Sigmoid colon (tissue), 7 donors: ENCODE measurements at places on chromosomes 1 and 21. TPM values are rescaled to one million over a fixed set of nuclear protein-coding genes. Genes with fewer than 3 reads are reported as not detected.

- DNase-seq = no peak
- H3K4me1 ChIP-seq = peaks cover 30% of the 10 kb centered on the region
- H3K27me3 ChIP-seq = no peaks in the 10 kb centered on the region
- peaks cover 12% of the 10 kb centered on the region for H3K36me3 ChIP-seq
- H3K27ac ChIP-seq = no peak overlapping the region
Measured at GRCh38 chr1:15430787-15431570, 7.3 kb upstream of the CTRC start.

The CHI3L1 gene
- 2.6 TPM for total RNA-seq

DNA sequence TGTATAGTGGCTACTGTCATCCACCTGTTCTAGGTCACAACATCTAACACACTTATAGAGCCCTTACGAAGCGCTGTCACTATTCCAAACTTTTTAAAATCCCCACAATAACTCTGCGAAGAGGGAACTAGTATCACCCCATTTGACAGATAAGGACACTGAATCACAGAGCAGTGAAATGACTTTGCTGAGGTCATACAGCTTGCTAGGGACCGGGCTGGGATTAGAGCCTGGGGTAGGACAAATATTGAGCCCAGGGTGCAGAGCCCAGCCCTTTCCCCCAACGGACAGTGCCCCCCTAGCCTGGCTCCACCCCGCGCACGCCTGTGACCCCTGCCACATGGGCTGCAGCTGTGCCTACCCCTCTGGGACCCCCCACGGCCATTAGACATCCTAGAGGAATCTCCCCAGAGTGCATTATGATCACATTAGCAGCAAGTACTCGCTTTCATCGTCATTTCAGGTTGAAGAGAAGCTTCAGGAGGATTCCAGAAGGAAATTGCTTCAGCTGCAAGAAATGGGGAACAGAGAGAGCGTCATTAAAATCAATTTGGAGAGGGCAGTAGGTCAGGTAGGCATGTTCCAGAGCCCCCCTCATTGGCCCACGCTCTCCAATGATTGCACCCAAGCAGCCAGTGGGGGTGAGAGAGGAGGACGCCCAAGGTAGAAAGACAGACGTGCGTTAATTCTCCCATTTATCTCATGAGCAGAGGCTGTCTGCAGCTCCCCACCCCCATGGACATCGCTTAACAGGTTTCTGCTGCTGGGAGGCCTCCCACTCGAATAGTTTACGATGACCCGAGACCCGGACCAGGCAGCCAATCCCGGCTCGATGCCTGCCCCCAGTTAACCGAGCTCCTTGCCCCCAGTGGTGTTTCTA, 77.2 kb downstream of the FHAD1 start:
- H3K36me3 ChIP-seq = no peaks in the 10 kb centered on the region
- DNase-seq = no peak
- H3K27me3 ChIP-seq = no peaks in the 10 kb centered on the region
- H3K4me1 ChIP-seq = no peaks in the 10 kb centered on the region

DNA sequence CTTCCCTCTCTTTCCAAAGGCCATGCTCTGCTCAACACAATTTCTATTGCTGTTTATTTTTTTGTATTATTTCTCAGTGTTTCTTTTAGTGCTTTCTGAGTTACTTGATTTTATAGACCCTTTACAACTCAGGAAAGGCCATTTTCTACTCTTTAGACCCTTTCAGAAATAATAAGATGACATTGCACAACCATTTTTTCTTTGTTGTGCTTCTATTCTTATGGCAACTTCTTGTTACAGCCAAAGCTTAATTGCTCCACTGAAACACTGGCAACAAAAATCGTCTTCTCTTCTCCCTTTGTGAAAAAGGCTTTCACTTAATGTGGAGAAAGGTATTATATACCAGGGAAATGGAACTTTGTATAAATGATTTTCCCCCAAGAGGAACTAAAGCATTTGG, 39.0 kb upstream of the SAMSN1 start:
- no peaks in the 10 kb centered on the region for H3K4me1 ChIP-seq
- DNase-seq = no peak
- no peak overlapping the region for H3K27ac ChIP-seq
- H3K36me3 ChIP-seq = no peaks in the 10 kb centered on the region
- H3K27me3 ChIP-seq = no peaks in the 10 kb centered on the region

DNA sequence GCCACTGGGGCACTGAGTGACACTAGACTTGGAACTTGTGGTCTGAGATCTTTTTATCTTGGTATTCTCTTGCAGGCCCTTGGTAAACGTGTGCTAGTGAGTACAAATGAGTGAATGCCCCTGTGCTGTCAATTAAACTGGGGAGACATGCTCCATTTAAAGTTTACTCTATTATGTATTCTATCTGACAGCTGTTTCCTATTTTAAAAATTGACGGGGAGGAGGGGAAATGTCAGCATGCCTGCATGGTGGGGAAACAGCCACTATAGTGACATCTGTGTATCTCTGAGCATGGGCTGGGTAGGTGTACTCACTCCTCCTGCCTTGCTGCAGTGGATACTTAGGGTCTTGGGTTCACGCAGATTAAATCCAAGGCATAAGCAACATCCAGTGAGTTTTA, 59.0 kb upstream of the IKBKE start:
- DNase-seq = no peak
- H3K4me1 ChIP-seq = peaks cover 19% of the 10 kb centered on the region
- no peaks in the 10 kb centered on the region for H3K27me3 ChIP-seq
- H3K27ac ChIP-seq = no peak overlapping the region
- no peak overlapping the region for H3K4me3 ChIP-seq
- no peaks in the 10 kb centered on the region for H3K36me3 ChIP-seq

DNA sequence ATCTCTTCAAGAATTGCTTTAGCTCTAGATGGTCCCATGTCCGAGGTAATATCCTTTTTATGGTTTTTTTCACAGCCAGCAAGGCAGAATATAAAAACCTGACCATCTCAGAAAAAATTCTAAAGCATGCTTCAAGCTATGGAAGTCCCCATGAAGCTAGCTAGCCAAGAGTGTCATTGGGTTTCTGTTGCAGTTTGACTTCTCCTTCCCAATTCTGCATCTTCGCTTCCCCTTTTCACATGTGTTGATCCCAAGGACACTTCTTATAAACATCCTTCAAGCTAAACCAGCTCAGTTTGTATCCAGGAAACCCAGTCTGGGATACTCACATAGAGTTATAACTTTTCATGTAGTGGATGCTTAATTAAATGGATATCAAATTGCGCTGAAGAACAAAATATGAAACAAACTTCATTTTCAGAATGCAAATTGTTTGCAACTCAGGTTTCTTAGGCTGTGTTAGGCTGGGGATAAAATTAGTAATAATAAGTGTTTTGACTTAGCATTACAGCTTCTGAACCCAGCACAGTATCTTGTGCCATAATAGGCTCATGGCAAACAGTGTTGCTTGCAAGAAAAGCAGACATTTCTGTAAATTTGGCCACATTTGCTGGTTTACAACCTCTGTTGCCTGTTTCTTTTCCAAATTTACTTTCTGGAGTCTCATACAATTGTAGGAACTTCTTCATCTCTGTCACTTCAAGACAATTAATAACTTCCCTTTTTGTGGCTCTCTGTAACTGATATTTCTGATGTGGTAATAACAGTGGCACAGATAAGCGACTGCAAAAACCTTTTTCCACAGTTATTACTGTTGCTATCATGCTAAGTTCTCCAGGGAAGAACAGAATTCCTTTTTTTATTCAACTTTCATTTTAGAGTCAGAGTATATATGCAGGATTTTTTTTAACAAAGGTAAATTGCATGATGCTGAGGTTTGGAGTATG, 53.2 kb downstream of the NCAM2 start:
- H3K36me3 ChIP-seq = no peaks in the 10 kb centered on the region
- H3K4me1 ChIP-seq = no peaks in the 10 kb centered on the region
- no peak overlapping the region for H3K27ac ChIP-seq
- no peak for DNase-seq
- H3K27me3 ChIP-seq = no peaks in the 10 kb centered on the region

- DNase-seq = no peak
- H3K4me3 ChIP-seq = peak overlapping the region; percentile 89
- no peaks in the 10 kb centered on the region for H3K4me1 ChIP-seq
- H3K27ac ChIP-seq = peak overlapping the region; percentile 96
- H3K27me3 ChIP-seq = no peaks in the 10 kb centered on the region
Measured at GRCh38 chr1:160206421-160207117, 1.4 kb downstream of the PEA15 start.

GRCh38 chr1:20494609-20495311, 8.8 kb upstream of the CAMK2N1 start:
- no peak for DNase-seq
- peaks cover 10% of the 10 kb centered on the region for H3K36me3 ChIP-seq
- peaks cover 6% of the 10 kb centered on the region for H3K4me1 ChIP-seq
- no peaks in the 10 kb centered on the region for H3K27me3 ChIP-seq
- no peak overlapping the region for H3K27ac ChIP-seq
- no peak overlapping the region for H3K4me3 ChIP-seq

DNA sequence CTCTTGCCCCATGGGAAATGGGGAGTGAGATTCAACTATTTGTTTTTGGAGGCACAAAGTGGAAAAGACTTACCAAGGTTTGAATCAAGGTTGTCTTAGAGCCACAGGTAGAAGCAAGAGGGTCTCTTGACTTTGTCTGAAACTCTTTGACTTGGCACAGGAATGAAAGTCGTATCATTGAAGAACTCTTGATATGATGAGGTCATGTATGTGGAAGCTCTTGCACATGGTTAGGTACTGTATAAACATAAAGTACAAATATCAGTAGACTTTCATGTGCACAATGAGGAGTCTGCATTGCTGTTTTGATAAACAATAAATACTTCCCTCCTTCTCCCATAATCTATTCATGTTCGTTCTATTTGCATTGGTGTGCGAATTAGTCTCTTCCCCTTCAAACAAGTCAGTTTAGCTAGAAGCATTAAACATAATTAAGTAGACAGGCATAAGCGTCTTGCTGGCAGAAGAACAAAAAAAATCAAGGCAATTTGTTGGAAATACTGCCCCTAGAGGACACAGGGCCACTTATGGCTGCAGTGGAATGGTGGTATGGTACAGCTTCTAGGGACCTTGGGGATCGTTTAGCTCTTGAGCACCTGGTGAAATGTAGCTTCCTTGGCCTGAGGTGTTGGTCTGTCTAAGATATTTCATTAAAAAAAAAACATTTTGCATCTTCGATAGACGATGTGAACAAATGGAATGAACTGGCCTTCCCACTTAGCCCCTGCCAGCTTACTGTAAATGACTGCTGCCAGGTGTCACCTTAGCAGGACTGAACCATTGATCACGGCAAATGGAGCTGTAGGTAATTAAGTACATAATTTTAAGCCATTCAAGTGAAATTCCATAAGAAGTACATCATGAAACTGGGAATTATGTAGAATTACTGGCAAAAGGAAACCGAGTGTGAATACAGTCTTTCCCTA, 218.0 kb upstream of the GALNT2 start:
- H3K4me1 ChIP-seq = peaks cover 10% of the 10 kb centered on the region
- DNase-seq = no peak
- H3K27me3 ChIP-seq = no peaks in the 10 kb centered on the region
- no peak overlapping the region for H3K4me3 ChIP-seq

GRCh38 chr1:18234790-18235242, 127.2 kb downstream of the IGSF21 start:
- DNase-seq = no peak
- H3K27me3 ChIP-seq = no peaks in the 10 kb centered on the region
- no peaks in the 10 kb centered on the region for H3K4me1 ChIP-seq
- no peak overlapping the region for H3K27ac ChIP-seq
- no peaks in the 10 kb centered on the region for H3K36me3 ChIP-seq

GRCh38 chr1:44315521-44315920, 39.5 kb downstream of the ERI3 start:
- no peaks in the 10 kb centered on the region for H3K4me1 ChIP-seq
- no peak for DNase-seq
- no peaks in the 10 kb centered on the region for H3K27me3 ChIP-seq
- peaks cover 4% of the 10 kb centered on the region for H3K36me3 ChIP-seq
- no peak overlapping the region for H3K27ac ChIP-seq

GRCh38 chr1:235073968-235074522, 54.6 kb downstream of the TOMM20 start:
- H3K27me3 ChIP-seq = no peaks in the 10 kb centered on the region
- DNase-seq = no peak

DNA sequence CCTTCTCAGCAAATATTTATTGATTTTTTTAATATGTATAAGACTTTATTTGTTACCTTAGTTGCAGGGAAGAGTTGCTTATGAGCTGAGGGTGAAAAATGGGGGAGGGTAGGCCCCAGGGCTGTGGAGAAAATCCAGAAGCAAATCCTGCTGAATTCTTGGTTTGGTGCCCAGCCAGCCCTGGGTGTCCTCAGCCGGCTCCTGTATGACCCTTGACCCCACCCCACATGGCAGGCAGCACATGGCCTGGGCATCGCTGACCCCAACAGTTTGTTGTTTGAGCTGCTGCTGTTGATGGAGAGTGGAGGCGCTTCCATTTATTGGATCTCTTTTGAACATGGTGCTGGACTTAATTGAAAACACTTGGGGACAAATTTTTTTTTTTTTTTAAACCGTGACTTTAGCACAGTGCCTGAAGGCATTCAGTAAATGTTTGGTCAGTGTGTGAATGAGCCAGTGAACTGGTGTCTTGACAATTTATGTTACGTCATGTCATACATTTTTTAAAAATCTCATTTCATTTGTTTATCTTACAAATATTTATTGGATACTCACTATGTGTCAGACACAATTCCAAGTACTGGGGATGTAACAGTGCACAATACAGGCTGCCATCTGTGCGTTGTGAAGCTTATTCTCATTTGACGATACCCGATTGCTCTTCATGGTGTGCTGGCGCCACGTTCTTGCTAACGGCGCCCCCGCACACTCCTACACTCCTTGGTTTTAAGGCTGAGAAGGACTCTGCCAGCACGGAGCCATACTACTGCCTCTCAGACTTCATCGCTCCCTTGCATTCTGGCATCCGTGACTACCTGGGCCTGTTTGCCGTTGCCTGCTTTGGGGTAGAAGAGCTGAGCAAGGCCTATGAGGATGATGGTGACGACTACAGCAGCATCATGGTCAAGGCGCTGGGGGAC, 98.8 kb downstream of the MTR start:
- no peak overlapping the region for H3K27ac ChIP-seq
- no peaks in the 10 kb centered on the region for H3K27me3 ChIP-seq
- H3K4me3 ChIP-seq = no peak overlapping the region
- DNase-seq = no peak

DNA sequence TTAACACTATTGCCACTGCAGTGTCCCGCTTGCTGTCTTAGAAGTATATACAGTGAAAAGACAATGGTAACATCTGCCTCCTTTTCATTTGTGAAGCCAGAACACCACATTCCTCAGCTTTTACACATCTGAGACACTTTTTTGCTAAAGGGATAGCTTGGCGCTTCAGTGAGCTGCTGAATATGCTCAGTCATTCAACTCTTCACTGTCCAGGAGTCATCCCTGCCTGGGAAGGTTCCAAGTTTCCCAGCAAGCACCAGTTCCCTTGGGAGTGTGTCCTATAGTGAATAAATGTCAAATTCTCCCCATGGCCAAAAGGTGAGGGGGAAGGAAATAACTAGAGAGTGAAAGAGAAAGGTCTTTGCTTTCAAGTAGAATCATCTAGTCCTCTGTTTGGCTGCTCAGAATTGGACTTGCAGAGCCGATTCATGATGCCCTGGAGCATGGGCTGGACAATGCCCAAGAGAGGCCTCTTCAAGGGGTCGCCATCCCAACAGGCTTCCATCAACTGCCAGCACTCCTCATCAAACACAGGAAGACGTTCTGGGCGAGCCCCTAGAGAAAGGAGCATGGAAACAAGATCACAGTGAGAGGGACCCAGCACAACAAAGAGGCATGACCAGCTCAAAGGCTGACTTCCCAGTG, 25.5 kb upstream of the RBBP5 start:
- H3K36me3 ChIP-seq = peaks cover 6% of the 10 kb centered on the region
- no peak for DNase-seq
- peaks cover 12% of the 10 kb centered on the region for H3K4me1 ChIP-seq
- no peak overlapping the region for H3K27ac ChIP-seq

GRCh38 chr21:45990049-45990711, 8.6 kb downstream of the COL6A1 start:
- H3K27ac ChIP-seq = peak overlapping the region; percentile 80
- no peak overlapping the region for H3K4me3 ChIP-seq
- H3K27me3 ChIP-seq = no peaks in the 10 kb centered on the region
- H3K36me3 ChIP-seq = peaks cover 84% of the 10 kb centered on the region
